ENCODE measurements at places on chromosomes 1 and 21.

GRCh38 chr1:51222136-51222787 lies 13.8 kb upstream of the RNF11 start:
- DNase-seq, result no peak

DNA sequence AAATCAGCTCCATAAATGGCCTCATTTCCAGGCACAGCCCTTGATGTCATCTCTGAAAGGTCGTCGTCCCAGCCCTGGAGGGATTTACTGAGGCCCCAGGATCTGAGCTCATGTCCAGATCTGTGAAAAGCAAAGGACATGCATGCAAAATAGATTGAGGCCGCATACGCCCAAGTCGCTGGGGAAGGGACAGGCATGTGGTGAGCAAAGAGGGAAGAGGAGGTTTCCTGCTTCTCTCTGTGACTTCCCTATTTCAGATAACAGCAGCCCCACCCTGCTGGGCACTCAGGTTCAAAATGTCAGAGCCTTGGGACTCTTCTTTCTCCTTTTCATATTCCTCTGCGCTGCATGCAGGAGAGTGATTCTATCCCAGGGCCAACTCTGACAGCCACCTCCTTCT lies 197.2 kb downstream of the ADSS2 start:
- DNase-seq, result no peak

DNA sequence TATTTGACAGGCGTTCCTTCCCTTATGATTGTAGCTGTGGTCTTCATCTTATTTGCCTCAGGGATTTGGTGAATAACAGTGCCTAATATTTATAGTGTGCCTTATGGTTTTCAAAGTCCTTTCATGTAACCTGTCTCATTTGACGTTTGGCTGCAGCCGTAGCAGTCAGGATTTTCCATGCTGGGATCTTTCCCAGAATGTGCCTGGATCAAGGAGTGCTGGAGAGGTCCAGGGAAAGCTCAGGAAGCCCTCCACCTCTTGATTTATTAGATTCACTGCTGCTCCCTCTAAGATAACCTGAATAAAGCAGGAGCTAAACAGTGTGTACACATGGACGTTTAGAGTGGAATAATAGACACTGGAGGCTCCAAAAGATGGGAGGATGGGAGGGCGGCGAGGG lies 5.2 kb downstream of the C1orf21 start:
- DNase-seq, result no peak

- no peak for DNase-seq
Measured at GRCh38 chr21:45848331-45848730, 133.2 kb upstream of the COL6A1 start.

- DNase-seq, result no peak
Measured at GRCh38 chr1:72942008-72942407, 659.7 kb upstream of the NEGR1 start.

- no peak for DNase-seq
Measured at GRCh38 chr21:45982092-45982757, 655 bp downstream of the COL6A1 start.

DNA sequence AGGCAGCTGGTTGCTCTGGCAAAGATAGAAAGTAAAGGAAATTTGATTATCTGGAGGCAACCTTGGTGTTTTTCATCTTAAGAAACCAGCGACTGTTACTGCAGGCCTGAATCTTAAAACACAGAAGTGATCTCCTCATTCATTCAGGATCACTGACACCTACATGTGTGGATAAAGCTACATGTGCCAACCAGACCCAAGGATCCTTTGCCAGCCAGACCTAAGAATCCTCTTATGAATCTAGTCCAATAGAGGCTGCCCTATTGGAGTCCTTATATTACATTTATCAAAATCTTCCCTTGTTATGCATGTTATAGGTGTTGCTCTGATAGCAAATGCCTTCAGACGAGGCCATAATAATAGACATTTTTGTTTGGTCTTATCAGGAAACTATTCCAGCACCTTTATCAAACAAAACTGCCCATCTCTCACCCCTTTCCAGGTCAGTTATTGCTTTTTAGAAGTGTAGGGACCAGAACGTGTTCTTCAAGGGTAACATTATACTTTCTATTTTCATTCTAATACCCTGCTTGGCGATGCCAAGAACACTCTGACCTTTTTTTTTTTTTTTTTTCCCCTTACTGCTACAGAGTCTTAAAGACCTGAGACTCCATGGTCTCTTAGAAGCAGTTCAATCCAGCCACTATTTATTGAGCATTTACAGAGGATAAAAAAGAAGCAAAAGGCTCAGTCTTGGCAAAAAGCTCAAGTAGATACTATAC lies 175.5 kb upstream of the PTBP2 start:
- DNase-seq, result no peak

DNA sequence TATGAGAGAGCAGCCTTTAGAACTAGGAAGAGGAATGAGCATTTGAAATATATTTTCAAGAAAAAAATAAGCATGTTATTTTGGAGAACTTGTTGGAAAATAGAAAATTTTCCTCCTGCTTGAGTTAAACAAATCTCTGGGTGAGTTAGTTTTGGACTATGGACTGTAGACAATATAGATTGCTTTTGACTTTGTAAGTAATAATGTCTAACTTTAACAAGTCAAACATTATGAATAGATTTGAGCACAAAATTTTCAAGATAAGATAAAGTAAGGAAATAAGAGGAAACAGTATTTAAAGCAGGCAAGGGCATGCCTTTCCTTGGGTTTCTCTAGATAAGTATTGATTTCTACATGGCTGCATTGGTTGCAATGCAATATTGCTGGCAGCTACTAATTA lies 360.8 kb downstream of the LMO4 start:
- DNase-seq, result no peak

DNA sequence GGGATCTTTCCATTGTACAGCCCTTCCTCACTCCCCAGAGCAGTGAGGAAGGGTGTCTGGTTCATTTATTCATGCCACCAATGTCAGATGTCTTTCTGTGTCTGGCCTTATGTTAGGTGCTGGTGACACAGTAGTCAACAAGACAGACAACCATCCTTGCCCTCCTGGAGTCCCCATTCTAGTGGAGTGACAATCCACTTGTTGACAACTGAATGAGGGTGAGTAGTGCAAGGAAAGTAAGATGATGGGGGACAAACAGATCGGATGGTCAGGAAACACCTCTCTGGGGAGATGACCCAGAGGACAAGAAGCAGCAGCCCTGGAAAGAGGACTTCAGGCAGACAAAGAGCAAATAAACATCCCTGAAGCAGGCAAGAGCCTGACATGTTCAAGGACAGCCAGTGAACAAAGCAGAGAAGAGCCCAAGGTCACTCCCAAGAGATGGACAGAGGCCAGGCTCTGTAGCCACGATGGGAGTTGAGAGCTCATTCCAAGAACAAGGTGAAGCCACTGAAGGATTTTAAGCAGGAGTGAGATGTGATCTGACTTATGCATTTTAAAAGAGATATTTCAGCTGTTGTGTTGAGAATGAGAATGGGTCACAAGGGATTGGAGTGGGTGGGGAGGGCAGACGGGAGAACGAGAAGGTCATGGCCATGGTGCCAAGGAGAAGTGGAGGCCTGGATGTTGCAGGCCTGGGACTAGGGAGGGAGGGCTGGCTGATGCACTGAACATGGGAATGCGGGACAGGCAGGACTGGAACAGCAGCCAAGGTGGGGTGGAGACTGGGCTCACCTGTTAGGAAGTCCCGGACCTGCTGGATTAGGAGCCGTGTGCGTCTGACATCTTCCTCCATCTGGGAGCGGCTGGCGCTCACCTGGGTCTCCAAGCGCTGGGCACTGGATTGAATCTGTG lies 30.2 kb downstream of the LAMB3 start:
- no peak for DNase-seq

GRCh38 chr1:156667968-156668709 lies 9.1 kb downstream of the NES start:
- no peak for DNase-seq

DNA sequence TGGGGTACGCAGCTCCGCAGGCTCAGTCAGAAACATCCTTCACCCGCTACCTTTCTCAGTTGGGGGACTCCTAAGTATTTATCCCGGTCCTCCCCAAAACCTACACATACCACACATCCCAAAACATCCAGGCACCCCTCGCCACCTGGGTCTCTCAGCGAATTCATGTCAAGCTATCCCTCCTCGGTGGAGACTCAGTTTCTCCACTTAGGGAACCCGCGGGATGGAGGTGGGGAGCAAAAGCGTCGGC lies 1.3 kb upstream of the ZBTB7B start:
- no peak for DNase-seq

- DNase-seq, result no peak
Measured at GRCh38 chr1:183331091-183331742, 87.0 kb downstream of the NMNAT2 start.
